ENCODE measurements at places on chromosomes 1 and 21.

DNA sequence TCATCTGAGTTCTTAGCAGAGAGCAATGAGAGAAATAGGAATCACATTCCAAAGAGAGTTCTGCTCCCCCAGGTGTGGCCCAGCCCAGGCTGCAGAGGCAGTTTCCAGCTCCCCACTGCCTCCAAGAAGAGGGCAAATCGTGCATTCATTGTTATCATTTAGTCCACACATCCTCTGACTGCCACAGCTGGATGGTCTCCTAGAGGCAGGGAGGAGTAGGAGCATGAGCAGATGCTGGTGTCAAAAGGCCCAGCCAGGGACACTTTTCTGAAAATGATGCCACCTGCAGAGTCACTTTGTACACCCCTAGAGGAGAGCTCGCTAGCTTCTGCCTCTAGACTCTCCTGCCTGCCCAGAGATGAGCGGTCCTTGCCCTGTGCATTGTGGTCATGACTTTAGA, 33.6 kb upstream of the GNPAT start:
- no peak for DNase-seq

DNA sequence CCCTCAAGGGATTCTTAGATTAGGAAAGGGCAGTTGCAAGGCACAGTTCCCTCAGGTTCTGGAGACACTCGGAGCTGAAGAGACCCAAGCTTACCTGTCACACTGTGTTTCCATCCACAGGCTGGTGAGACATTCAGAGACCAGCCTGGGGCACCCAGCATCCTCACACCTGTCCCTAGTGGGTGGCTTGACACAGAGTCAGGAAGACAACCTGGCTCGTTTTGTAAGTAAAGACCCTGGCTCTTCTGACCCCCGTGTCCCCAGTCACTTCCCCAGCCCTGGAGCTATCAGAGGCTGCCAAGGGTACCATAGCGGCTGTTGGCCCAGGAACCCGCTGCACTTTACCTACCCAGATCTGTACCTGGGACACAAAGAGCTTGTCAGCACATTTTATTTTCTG, 409.8 kb downstream of the MATN1 start:
- no peak for DNase-seq

GRCh38 chr21:32733356-32733755, 5.5 kb upstream of the SYNJ1 start:
- no peak for DNase-seq

DNA sequence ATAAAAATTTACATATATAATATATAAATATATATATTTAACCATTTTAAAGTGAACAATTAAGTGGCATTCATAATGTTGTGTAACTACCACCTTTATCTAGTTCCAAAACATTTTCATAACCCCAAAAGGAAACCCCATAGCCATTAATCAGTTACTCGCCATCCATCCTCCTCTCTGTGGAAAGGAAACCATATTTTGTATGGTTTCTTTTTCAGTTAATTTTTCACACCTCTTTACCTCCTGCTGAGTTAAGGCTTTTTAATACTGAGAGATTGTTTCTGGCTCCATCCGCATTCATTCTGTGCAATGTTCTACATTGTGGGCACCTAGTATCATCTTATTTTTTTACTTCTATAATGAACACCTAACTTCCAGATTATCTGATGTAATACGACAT, 512.1 kb downstream of the LMO4 start:
- no peak for DNase-seq

All from NCI-H510A treated with DMSO at 0.1 percent for 48 hours (cell line).